Tibial nerve (tissue), 4 donors: ENCODE measurements at places on chromosomes 3 and 15.

DNA sequence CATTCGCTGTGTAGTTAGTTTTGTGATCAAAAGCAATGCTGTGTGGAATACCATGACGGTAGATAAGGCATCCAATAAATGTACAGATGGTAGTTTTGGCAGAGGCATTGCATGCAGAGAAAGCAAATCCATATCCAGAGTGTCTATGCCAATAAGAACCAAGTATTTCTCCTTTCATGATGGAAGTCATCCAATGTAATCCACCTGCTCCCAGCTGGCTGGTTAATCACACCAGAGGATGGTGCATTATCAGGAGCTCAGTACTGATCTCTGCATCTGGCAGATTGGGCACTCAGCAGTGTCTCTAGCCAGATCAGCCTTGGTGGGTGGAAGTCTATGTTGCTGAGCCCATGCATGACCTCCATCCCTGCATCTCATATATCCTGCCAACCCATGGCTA lies 677.7 kb upstream of the NECTIN3 start:
- no peak for DNase-seq

- DNase-seq: no peak
Measured at GRCh38 chr3:146181216-146181615, 20.2 kb upstream of the PLOD2 start.

DNA sequence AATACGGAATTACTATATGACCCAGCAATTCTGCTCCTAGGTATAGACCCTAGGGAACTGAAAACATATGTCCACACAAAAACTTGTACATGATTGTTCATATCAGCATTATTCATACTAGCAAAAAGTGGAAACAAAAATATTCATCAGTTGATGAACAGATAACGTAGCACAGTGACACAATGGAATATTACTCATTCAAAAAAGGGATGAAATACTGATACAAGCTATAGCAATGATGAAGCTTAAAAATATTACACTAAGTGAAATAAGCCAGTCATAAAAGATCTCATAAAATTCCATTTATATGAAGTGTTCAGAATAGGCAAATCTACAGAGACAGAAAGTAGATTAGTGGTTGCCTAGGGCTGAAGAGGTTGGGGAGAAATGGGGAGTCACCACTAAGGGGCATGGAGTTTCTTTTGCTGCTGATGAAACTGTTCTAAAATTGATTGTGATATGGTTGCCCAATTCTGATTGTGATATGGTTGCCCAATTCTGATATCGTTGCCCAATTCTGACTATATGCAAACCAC lies 10.5 kb downstream of the C15orf61 start:
- no peak for DNase-seq

DNA sequence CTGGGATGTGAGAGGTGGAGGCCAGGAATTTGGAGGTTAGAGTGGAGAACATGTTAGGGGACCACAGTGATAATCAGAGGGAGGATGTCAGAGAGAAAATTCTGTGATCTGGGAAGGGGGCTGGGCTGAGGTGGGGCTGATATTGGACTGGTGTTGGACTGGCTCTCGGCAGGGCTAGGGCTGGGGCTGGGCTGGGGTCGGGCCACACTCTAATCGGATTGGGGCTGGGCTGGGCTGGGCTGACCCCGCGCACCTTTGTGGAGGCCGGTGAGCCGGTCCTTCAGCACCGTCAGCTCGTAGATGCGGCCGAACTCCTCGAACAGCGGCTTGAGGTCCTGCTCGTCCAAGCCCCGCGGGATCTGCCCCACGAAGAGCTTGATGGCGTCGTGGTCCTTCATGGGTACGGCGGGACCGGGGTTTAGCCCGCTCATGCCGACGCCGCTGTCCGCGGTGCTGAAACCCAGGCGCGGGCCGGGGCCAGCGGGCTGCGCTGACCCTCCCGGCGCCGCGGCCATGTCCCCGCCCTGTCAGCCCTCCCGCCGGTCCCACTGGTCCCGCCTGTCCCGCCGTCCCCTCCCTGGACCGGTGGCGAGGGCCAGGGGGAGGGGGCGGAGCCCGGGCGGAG lies 485 bp downstream of the CELF6 start:
- DNase-seq: no peak

- DNase-seq: no peak
Measured at GRCh38 chr15:40322531-40323238, 807 bp upstream of the INAFM2 start.

DNA sequence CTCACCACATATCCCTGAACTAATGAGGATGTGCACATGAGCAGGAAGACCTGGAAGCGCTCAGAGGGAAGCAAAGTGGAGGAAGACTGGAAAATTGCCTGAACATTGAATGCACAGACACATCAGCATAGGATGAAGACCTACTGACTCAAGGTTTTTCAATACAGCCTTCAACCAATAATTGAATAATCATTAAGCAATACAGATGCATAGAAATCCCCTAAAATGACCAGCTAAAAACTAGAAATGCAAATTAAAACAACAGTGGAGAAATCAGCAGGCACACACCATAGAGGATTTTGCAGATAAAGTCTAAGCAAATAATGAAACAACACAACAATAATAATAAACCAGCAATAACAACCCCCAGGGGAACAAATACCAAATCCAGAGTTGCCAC lies 80.4 kb downstream of the CEP152 start:
- no peak for DNase-seq

- DNase-seq: no peak
Measured at GRCh38 chr3:132637590-132637989, 22.0 kb downstream of the ACAD11 start.

- no peak for DNase-seq
Measured at GRCh38 chr3:66052721-66053549, 14.2 kb upstream of the MAGI1 start.

- DNase-seq: no peak
Measured at GRCh38 chr3:182692695-182693094, 100.6 kb upstream of the ATP11B start.

GRCh38 chr3:192848371-192849233 lies 69.1 kb downstream of the MB21D2 start:
- no peak for DNase-seq

GRCh38 chr3:50340448-50341329 lies at the start of gene RASSF1:
TSS of gene RASSF1 (minus strand) at chr3:50340836. CDS start at chr3:50340805, 31 bp downstream.
- peak; percentile 71 for DNase-seq

DNA sequence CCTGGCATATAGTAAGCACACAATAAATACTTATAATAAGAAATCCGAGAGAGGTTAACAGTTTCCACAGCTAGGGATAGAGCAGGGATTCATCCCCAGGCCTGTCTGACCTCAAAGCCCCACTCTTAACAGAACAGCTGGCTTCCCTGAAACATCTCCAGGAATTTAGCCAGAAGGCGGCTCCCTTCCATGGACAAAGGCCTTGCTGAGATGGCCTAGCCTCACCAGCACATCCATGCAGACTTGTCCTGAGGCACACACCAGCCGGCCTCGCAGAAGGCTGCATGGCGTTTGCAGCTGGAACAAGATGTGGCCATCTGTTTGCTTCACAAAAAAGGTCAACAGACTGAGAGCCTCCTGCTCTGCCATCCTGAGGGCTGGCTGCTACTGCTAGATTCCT lies 245.4 kb downstream of the SLCO3A1 start:
- no peak for DNase-seq

DNA sequence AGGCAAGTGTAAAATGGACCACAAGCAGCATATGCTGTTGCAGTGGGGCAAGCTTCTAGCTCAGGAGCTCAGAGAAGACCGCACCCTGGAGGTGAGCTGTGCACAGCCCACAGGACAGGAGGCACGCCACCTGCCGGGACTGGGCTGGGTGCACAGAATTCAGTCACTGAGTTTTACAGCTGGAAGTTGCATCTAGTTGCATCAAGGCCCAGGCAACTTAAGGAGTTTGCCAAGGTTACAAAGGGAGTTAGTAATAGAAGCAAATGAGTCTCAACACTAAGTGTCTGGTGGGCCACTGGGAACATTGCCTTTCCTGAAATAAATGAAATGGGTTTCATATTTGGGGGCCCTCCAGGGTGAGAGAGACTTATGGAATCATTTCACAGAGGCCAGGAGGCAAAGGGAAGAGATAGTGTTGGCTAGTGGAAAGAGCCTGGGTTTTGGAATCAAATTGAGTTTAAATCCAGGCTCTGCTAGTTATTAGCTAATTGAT lies 36.0 kb upstream of the TIMP4 start:
- no peak for DNase-seq

GRCh38 chr3:36991923-36992805 lies 767 bp downstream of the EPM2AIP1 start:
- DNase-seq: peak; percentile 31

- DNase-seq: peak; percentile 10
Measured at GRCh38 chr3:52779837-52780585, 2.6 kb downstream of the ITIH1 start.

GRCh38 chr3:9500108-9501050 lies 53.2 kb downstream of the LHFPL4 start:
- DNase-seq: no peak

DNA sequence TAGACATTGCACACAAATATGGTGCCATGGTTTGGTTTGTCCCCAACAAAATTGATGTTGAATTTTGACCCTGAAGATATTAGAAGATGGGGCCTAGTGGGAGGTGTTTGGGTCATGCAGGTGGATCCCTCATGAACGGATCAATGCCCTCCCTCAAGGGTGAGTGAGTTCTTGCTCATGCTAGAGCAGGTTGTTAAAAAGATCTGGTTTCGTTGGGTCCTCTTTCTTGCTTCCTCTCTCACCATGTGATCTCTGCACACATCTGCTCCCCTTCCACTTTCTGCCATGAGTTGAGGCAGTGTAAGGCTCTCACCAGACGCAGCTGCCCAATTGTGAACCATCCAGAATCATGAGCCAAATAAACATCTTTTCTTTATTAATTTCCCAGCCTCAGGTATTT lies 87.8 kb upstream of the MDFIC2 start:
- no peak for DNase-seq

- DNase-seq: no peak
Measured at GRCh38 chr3:5766848-5767247, 579.3 kb downstream of the EDEM1 start.

- DNase-seq: no peak
Measured at GRCh38 chr15:78105476-78106241, 13.3 kb downstream of the SH2D7 start.

DNA sequence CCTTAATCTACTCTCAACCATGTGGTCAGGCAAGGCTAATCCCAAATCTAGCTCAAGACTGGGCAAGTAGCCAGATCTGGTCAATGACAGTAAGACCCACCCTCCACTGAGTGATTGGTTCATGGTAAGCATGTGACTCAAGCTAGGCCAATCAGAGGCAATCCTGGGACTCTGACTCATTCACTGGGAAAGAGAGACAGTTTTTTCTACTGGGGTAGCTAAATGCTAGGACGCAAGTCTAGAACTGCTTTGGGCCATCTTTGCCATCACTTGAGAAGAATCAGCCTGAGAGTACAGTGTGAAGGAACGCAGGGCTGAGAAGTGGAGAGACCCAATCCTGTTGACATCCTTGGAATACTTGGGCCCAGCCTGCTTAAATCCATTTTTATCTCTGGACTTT lies 9.4 kb upstream of the RAD18 start:
- DNase-seq: no peak

- peak; percentile 81 for DNase-seq
Measured at GRCh38 chr3:63818282-63819150, 583 bp upstream of the C3orf49 start.
